Stimulated activated CD8-positive, alpha-beta memory T cell treated with anti-CD3 and anti-CD28 coated beads, Interleukin-7, amount 100 ng/mL, for 48 hours (primary cell): ENCODE measurements at places on chromosomes 7 and 10.

- no peak for DNase-seq
Observed at GRCh38 chr7:155620497-155620896, 24.0 kb upstream of the RBM33 start.

DNA sequence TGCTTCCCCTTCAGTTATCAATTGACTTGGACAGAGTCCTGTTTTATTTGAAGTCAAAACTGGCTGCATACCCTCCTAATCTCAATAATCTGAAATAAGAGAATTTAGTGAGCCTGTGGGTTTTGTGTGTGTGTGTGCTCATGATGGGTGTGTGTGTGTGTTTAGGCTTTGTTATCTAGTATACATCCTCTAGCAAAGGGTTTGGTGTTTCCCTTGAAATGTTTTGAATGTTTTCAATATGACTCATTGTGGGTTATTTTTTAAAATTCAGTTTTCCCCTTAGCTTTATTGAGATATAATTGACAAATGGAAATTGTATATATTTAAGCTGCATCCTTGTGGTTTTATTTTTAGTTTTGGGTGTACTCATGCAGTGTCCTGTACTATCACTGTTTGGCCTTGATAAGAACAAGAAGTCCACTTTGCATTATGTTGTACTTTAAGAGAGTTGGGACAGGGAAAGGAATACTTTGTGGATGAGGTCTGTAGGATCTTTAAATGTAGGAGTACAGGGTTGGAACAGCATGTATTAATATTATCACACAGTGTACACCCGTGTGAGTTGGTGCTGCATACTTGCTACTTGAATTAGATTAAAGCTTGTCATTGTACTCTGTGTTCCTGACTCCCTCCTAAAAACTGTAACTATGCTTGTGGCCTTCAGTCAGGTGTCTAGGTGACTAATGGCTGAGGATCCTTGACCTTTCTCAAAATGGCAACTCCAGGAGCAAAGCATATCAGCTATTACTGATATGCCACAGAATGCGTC lies 58.3 kb downstream of the VCL start:
- no peak for DNase-seq

DNA sequence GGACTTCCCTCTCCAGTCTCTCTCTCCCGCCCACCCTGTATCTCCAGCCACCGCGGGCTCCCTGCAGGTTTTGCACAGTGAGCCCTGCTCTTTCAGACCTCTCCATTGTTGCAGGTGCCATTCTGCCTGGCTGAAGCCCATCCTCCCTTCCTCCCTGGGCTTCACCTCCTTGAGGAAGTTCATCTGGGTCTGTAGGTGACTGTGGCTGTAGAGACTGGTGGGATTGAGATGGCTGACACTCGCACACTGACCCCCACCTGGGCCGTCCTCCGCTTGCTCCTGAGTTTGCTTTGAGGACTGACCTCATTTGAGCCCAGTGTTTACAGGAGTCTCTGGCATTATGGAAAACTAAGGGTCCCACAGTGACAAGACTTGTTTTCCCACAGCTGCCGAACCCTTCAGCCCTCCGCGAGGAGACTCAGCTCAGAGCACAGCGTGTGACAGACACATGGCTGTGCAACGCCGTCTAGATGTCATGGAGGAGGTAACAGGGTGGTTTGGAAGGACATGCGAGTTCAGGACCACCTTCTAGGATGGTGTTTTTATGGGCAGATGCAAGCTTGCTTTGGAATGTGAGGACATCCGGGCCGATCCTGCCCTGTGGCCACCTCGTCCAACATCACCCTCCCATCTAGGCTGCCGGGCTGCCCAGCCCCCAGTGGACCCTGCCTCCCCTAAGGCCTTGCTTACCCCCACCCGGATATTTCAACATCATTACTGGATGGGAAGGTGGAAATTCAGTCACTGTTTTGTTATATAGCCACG lies 9.3 kb downstream of the PLAC9 start:
- no peak for DNase-seq

DNA sequence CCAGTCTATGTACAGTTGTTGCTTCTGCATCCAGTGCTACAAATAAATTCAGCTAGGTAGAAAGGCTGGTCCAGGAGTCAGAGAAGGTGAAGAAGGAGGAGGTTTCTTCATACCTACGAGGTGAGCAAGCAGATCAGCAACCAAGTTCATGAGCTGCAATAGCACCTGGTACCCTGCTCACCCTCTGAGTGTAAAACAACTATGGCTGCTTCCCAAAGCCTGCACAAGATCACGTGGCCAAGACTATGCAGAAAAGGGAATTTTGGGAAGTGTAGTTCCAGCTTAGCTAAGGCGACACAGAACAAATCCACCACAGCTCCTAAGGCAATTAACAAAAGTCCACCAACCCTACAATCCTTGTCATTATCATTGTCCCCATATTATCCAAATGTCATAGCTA lies 95.9 kb upstream of the AUTS2 start:
- no peak for DNase-seq

DNA sequence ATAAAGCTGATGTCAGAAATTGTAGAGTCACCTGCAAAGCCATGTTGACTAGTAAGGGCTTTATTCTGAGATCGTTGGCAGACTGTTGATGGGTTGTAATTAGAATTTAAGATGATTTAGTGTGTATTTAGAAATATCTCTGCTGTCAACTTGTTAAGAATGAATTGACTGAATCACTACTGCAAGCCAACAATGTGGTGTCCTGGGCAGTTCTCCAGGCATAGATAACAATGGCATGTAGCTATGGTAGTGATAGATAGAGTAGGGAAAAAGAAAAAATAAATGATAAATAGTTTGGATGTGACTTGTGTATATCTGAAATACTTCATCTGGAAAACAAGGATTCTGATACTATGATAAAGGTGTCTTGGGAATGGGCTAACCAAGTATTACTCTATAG lies 640.2 kb downstream of the ARL4A start:
- DNase-seq, result no peak

DNA sequence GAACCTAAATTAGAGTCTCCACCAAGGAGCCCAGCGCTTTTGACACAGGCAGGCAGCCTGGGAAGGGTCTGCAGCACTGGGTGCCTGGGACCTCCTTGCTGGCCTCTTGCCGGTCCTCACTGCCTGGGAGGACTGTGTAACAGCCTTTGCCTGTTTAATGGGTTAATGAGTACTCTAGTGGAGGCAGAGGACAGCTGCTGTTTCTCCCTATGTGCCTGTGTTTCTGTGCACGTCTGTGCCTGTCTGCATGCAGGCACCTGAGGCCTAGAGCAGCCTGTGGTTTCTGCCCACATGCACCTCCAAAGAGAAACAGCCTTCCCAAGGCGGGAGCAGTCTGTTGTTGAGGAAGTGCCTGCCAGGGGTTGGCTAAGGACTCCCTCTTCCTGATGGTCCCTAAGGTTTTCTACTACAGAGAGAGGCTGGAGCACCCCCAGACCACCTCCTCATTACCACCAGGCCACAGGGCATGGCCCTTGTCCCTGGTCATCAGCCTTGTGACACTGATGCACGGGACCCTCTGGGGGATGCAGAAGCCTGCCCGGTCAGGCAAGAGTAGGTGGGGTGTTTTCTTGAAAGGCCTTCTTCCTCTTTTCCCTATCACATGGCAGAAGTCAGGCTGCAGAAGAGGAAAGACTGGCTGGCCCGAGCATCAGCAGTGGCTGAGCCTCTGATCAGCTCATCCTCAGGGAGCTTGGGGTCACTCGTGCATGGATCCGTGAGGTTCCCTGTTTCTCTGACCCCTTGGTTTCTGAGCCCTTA lies 14.2 kb downstream of the SLC29A3 start:
- DNase-seq, result no peak

- no peak for DNase-seq
Observed at GRCh38 chr7:2715341-2716231, 27.6 kb downstream of the AMZ1 start.

DNA sequence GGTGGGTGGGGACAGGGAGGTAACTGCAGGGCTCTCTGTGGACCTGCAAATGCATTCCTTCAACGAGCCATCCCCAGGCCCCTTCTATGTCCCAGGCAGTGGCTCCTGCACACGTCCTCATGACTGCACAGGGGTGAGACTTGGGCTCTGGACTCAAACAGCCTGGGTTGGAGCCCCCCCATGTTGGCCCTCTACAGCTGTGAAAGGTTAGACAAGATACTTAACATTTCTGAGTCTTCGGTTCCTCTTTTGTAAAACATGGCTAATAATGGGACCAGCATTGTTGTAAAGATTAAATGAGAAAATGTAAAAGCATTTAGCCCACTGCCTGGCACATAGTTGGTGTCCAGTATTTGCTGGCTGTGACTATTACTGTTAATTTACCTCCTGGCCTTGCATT lies 41.8 kb downstream of the CHST3 start:
- DNase-seq, result no peak

DNA sequence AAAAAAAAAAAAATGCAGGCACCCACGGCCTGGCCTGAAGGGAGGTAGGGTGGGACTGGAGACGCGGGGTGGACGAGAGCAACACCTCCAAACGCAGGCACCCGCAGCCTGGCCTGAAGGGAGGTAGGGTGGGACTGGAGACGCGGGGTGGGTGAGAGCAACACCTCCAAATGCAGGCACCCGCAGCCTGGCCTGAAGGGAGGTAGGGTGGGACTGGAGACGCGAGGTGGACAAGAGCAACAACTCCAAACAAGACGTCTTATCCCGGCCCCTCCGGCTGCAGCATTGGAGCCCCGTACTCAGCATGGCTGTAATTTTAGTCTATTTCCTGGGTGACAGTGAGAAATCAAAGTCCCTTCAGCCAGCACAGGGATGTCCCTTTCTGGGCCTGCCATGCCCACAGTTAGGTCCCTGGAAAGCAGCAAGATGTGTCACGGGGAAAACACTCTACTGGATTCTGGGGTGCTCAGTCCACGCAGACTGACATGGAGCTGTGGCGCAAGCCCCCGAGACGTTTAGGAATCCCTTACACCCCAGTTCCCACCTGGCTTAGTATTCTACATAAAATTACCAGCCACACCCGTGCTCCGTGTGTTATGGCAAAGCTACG lies 119.9 kb downstream of the WDR37 start:
- DNase-seq, result no peak

DNA sequence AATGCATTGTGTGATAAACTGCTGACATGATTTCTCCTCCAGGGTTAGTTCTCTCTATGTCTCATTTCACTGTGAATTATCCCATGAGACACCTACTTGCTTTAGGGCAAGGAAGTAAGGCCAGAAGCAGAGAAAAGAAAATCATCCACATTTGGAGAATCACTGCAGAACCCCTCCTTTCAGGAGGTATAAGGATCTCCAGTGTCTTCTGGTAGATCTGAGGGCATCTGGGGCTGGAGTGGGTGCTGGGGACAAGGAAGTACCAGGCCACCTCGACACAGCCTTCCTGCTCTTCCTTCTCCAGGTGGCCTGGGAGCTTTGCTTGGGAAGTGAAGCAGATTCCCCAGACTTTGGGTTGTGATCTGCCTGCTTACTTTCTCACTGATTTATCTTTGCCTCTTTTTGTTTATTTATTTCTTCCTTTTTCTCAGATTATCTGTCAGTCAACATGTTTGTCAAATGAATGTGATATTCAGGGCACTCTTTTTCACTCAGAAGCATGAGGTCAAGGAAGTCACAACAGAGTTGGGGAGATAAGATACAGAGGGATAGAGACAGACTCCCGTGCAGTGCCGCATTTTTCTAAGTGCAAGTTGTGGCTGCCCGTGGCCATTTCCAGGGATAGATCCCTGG lies 12.4 kb upstream of the CAMK2G start:
- no peak for DNase-seq

- DNase-seq, result no peak
Observed at GRCh38 chr10:32269343-32270100, 77.4 kb downstream of the EPC1 start.

GRCh38 chr7:122885583-122886356 lies 490 bp downstream of the CADPS2 start:
- DNase-seq, result no peak

GRCh38 chr7:8353991-8354390 lies 79.4 kb upstream of the NXPH1 start:
- no peak for DNase-seq

- no peak for DNase-seq
Observed at GRCh38 chr7:12233175-12233574, 22.1 kb downstream of the TMEM106B start.
